ENCODE measurements at places on chromosomes 13 and 19.

GRCh38 chr13:111537843-111538499 lies 217.5 kb downstream of the TEX29 start:
- no peak for DNase-seq

DNA sequence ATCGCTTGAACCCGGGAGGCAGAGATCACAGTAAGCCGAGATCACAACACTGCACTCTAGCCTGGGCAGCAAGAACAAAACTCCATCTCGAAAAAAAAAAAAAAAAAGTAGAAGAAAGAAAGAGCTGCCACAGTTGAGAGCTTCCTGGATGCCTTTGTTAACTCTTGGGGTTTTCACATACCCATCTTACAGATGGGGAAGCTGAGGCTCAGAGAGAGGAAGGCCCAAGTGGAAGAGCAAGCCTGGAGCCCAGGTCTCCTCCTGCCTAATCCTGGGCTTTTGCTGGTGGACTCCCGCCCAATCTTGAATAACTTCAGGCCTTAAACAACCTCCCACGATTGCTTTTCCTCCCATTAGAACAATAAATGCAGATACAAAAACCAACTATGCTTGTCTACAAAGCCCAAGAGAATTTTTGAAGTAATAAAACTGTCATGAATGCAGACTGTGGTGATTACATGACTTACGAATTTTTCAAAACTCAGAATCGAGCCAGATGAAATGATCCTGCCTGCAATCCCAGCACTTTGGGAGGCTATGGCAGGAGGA lies 41.7 kb downstream of the LTBP4 start:
- DNase-seq = peak; percentile 68

DNA sequence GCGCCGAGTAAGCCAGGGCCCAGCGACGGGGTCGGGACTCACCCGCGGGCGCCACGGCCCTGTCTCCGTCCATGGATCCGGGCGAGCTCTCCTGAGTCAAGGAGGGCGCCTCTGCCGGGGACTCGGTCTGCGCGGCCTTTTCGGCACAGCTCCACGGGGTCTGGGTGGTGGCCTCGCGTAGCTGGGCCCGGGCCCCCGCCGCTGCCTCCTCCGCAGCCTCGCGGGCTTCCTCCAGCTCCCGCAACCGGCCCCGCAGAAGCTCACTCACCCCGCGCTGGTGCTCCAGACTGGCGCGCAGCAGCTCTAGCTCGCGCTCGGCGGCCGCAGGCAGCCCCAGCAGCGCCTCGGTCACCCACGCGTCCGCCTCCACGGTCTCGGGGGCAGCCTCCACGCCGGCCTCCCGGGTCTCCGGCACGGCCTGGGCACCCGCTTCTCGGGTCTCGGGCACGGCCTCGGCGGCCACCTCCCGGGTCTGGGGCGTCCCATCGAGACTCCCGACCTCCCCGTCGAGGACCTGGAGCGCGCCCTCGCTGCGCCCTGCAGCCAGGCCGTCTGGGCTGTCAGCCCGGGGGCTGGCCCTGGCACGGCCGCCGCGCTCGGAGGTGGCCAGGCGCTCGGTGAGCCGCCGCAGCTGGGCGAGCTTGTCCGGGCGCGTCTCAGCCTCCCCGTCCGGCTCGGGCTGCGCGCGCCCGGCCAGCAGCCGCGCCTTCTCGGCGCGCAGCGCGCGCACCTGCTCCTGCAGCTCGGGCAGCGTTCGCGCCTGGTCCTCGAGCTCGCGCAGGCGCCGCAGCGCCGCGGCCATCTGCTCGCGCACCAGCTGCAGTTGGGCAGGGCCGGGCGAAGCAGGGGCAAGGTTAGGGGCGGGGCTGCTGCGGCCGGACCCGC lies 8.4 kb downstream of the KANK3 start:
- peak; percentile 62 for DNase-seq

GRCh38 chr13:44573790-44574465 lies 2.2 kb downstream of the TSC22D1 start:
- peak; percentile 46 for DNase-seq

GRCh38 chr13:25248071-25248470 lies 39.2 kb downstream of the MTMR6 start:
- no peak for DNase-seq

- DNase-seq = no peak
These were observed 694.3 kb upstream of the SGCG start for GRCh38 chr13:22486490-22486889.

DNA sequence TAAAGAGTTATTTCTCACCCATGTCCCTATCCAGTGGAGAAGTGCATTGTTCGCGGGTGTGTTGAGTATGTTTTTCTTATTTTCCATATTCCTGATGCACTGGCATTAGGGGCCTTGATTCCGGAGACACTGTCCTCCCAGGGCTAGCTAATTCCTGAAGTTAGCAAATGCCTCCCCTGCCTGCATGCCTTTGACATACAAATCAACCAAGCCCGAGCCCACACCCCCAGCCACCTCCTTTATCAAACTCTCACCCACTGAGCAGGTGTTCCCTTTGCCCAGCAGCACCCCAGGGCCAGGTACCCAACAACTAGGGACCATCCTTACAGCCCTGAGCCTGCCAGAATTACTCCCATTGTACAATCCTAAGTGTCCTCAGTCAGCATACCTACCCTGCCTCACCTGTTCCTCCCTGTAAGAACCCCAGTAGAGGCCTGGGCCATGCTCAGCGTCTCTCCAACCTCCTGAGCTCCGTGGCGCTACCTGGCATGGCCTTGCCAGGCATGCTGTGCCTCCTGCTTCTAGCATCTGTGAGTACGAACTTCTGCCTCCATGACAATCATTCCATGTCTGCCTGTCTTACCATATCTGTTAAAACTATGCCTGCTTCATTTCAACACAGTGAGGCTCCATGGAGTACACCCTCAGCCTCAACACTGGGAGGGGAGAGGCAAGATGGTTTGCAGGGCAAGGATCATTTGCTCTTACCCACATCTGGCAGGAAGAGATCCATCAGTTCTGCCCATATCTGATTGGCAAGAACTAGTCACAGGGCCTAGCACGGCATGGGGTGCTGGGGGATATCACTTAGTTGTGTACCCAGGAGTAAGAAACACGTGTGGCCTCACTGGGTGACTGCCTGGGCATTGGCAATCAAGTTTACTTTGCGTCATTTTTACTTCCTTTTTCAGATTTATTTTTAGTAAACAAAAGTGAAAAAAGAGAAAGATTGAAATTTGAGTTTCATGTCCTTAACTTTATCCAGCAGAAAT lies 203.9 kb downstream of the SHISA2 start:
- DNase-seq = no peak

GRCh38 chr13:66159511-66159910 lies 1070.6 kb downstream of the PCDH9 start:
- DNase-seq = no peak

DNA sequence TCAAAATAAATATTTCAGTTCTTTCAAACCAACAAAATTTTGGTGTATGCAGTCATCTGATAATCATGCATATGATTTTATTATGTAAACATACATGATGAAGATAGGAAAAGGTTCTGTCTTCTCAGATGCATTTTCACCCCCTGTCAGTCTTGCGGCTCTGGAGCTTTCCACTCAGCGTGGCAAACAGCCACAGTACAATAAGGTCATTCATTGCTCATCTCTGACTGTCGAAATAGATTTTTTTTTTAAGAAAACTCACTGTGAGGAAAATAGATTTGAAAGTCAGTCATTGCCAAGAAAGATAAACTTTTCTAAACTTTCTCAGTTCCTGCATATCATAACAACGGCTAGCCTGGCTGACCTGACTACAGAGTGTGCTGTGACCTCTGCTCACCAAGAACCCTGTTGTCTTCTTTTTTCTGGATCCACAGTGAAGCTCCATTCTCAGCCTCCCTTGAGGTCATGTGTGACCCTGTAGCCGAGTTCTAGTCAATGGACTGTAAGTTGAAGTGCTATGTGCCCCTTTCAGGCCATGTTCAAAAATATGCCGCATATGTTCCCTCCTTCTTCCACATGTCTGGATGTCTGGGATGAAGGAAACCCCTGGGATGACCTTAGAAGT lies 519.6 kb downstream of the KLF5 start:
- peak; percentile 37 for DNase-seq

GRCh38 chr13:31121379-31122140 lies 40.1 kb downstream of the HSPH1 start:
- no peak for DNase-seq

- DNase-seq = no peak
These were observed 1077.3 kb upstream of the MIR17HG start for GRCh38 chr13:90270226-90270625.

GRCh38 chr13:99796175-99796819 lies 175.3 kb downstream of the ZIC5 start:
- DNase-seq = peak; percentile 51

- DNase-seq = peak; percentile 6
These were observed 131.7 kb downstream of the UGGT2 start for GRCh38 chr13:95921485-95921884.

DNA sequence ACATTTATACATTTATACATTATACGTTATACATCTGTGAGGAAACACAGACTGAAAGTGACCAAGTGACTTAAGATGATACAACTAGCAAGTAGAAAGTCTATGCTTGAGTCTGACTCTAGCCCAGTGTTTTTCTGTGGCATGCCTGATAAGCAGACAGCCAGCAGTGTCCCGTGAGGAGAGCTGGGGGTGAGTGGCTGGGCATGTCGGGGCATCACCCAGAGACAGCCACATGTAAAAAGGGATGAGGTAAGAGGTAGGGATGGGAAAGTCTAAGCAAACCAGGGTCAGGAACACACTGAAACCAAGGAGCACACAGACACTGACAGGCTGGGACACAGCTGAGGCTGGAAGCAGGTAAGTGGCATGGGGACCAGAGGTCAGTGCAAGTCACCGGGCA lies 333.2 kb downstream of the FOXO1 start:
- no peak for DNase-seq

DNA sequence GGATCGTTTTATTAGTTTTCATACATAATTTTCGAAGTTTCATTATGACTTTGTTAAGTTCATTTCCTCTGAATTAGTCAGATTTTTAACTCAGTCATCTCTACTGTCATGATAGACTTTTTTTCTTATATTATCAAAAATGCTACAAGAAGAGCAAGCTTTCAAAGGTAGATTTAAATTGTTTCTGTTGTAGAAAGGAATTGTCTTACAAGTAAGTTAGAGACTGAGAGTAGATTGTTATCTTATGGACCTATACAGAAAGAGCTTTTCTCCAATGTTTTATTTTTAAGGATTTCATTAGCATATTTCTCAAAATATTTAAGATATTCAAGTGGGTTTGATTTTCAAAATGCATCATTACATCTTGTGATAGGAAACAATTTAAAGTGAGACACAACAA lies 2.7 kb downstream of the MAB21L1 start:
- DNase-seq = no peak

DNA sequence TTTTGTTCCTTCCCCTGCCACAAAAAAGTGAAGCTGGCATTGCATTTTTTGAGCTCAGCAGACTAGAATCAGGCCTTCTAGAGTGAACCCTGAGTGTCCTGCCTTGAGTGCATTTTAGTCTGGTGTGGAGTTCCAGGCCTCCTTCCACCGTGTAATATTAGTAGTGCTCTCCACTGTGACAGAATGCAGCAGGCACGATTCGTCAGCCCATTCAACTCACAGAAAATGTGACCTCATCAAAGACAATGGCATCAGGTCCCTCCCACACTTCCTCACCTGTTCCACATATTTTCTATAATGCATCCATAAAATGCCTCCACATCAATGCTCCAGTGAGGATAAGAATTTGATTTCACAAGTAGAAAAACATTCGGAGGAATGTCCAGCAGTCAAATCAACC lies 227.6 kb downstream of the FGF9 start:
- no peak for DNase-seq

GRCh38 chr13:79866436-79866835 lies 385.5 kb downstream of the NDFIP2 start:
- DNase-seq = no peak

GRCh38 chr13:111328574-111329410 lies 8.3 kb downstream of the TEX29 start:
- no peak for DNase-seq

DNA sequence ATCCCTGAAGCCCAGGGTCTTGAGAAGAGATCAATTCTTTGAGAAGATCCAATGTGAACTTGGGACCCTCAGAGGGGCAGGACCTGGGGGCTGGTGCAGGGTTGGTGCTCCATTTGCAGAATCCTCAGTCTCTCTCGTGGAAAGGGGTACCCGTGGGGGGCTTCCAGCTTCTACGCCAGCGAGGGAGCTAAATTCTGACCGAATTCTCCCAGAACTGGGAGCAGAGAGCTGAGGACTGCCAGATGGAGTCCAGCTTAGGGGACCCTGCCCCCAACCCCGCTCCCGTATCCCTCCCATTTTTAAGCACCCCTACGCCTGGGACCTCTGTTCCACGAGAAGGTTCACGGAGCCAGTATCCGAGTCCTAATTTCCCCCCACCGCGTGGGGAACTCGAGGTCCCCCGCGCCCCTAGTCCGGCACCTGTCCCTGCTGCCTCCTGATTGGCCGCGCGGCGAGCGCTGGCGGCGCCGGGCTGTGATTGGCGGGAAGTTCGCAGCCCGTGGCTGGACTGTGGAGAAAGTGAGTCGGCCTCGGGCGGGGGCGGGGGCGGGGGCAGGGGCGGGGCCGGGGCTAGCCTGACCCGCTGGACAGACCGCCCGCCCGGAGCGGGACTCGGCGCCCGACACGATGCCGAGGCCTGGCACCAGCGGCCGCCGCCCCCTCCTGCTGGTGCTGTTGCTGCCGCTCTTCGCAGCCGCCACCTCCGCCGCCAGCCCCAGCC lies 4.4 kb upstream of the LTBP4 start:
- DNase-seq = peak; percentile 53

DNA sequence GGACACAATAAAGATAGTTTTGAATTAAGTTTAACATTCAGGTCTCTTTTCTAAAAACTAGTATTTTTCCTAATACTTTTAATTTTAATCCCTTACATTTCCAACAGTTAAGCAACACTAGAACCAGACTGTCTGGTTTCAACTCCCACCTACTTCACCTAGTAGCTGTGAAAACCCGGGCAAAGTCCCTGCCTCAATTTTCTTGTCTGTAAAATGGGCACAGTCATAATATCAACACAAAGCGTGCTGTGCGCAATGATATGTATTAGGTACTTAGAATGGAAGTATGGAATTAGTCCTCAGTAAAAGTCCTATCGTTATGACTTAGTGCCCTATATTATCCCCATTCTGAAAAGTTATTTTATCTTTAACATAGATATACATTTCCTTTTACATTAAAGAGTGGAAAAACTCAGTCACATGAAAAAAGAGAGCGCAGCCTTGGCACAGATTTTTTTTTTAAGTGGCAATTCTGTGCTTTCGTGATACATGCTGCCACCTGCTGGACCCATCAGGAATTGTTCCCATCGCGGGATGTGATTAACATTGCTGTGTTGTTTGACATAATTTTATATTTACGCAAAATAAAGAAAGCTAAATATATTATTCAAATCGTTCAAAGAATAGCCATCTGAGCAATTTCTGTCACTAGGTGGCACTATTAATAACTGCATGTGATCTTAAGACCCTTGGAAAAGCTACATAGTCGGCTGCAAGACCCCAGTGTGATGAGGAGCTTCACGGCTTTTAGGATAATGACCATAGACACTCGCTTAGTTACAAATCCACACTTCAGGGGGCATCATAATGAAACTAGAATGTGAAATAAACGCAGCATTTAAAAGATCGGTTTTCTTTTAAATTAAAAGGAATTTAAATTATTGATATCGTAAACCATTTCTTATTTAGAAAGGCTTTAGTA lies 59.9 kb downstream of the LIG4 start:
- DNase-seq = peak; percentile 44

- DNase-seq = peak; percentile 96
These were observed at the start of gene LDLR for GRCh38 chr19:11089254-11090013. Gene LDLR, plus strand, starts transcription at chr19:11089463. Its CDS starts 86 bp downstream, at chr19:11089549.

GRCh38 chr13:23202383-23202782 lies 21.6 kb downstream of the SGCG start:
- DNase-seq = no peak

- DNase-seq = no peak
These were observed 6.8 kb downstream of the GAMT start for GRCh38 chr19:1394252-1395193.

GRCh38 chr13:101308247-101309013 lies 107.9 kb downstream of the NALCN start:
- peak; percentile 20 for DNase-seq
